CD4-positive, alpha-beta T cell treated with Interferon alpha-2 for 1 hour (primary cell): ENCODE measurements at places on chromosomes 5 and 9.

- no peak for DNase-seq
These were observed 115.7 kb downstream of the SUSD1 start for GRCh38 chr9:112059145-112059965.

GRCh38 chr9:108296056-108296455 lies 559.7 kb downstream of the ACTL7B start:
- DNase-seq: no peak

GRCh38 chr5:10635867-10636350 lies 72.0 kb downstream of the ANKRD33B start:
- DNase-seq: no peak

DNA sequence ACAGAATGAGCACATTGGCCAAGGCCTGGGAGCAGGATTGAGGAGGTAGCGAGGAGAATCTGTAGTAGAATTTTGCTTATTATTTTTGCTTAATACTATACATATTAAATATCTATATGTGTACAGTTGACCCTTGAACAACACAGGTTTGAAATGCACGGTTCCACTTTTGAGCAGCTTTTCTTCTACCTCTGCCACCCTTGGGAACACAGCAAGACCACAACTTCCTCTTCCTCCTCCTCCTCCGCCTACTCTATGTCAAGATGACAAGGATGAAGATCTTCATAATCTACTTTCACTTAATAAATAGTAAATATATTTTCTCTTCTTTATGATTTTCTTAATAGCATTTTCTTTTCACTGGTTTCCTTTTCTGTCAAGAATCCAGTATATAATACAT lies 541.4 kb downstream of the KCTD16 start:
- DNase-seq: no peak

DNA sequence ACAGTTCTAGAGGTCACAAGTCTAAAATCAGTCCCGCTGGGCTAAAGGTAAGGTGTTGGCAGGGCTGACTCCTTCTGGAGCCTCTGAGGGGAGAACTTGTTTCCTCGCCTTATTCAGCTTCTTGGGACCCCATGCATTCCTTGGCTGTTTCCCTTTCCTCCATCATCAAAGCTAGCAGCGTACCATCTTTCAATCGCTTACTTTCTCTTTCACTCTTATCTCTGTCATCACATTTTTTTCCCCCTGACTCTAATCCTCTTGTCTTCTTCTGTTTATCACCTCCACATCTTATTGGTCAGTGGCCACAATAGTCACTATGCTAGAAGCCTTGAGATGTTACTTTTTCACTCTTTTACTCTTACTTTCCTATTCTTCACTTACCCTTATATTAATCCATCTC lies 72.5 kb upstream of the SPEF2 start:
- DNase-seq: no peak

GRCh38 chr5:95734187-95734586 lies 3.1 kb downstream of the RHOBTB3 start:
- DNase-seq: no peak

DNA sequence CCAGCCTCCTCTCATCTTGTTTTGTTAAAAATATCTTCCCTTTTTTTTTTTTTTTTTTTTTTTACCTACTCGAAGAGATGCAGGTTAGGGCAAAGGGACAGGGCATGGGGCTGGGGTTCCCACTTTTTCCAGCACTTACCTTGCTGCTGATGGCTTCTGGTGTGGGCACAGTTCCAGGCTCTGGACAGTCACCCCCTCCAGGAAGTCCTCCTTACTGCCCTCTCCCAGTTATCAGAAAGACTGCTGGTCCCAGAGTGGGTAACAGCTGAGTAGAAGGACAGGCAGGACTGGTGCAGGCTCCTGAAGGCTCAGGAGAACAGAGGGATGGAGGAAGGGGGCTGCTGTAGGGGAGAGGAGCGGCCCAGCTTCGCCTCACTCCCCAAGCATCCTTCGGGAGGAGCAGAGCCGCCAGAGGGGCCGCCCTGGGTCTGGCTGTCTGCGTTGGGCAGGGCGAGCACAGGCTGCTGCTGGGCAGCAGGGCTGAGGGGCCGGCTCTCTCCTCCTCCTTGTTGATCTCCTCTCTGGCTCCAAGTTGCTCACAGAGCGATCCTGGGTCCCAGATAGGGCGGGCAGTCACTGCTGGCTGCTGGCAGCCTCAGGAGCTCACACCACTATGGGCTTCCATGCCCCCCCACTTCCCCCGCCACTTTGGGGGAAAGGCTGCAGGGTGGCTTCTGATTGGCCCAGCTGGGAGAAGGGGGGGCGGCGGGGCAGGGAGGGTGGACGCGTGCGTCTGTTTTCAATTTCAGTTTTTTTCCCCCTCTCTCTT lies at the start of gene PDGFRB:
Gene PDGFRB (minus strand): TSS at position 588 of the 769 bp plus-strand sequence. CDS start 18,798 bp downstream, outside the sequence.
- peak; percentile 50 for DNase-seq

DNA sequence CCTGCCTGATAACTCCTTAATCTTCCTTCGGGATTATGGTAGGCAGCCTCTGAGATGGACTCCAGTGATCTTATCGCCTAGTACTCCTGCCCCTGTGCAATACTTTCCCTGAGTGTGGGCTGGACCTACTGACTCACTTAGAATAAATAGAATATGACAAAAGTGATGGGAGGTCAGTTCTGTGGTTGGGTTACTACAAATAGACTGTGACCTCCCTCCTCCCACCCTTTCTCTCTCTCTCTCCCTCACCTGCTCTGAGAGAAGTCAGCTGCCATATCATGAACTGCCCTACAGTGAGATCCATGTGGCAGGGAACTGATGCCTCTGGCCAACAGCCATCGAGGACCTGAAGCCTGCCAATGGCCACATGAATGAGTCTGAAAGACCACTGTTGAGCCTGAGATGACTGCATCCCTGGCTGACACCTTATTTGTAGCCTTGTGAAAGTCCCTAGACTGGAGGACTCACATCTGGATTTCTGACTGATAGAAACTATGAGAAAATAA lies 31.7 kb downstream of the NRG2 start:
- no peak for DNase-seq

DNA sequence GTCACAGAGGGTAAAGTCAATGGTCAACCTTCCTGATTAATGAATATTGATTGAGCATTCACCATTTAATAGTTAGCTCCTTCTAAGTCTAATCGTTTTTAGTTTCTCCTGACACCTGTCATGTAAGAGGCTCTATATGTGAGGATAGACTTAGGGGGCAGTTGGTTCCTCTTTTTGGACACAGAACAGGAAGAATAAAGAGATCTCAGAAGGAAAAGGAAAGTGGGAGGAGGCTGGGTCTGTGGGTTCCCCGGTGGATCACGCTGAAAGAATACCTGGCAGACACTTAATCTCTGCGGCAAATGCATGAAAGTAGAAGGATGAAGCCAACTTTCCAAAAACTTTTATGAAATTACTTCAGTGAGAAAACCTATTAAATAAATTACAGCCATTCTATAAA lies 98.4 kb downstream of the PDE4D start:
- no peak for DNase-seq

GRCh38 chr5:116573702-116574366 lies 789 bp downstream of the SEMA6A start:
- no peak for DNase-seq

GRCh38 chr5:2482778-2483177 lies 268.7 kb downstream of the IRX2 start:
- no peak for DNase-seq

DNA sequence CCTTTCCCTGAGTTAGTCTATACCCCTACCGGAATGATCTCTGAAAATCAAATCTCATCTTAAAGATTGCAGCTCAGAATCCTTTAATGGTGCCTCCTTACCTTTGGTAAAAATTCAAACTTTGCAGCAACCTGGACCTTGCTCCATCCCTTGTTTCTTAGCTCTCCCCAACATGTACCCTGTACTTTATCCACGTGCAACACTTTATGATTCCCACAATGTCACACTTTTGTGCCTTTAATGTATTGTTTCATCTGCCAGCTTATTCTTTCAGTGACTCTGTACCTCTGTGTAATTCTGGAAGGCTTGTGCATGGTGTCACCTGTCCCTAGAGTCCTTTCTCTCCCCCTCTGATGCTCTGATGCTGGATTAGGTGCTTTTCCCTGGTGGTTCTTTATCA lies 9.5 kb downstream of the ACO1 start:
- DNase-seq: no peak

GRCh38 chr5:88833371-88834130 lies 49.4 kb downstream of the MEF2C start:
- peak; percentile 11 for DNase-seq

DNA sequence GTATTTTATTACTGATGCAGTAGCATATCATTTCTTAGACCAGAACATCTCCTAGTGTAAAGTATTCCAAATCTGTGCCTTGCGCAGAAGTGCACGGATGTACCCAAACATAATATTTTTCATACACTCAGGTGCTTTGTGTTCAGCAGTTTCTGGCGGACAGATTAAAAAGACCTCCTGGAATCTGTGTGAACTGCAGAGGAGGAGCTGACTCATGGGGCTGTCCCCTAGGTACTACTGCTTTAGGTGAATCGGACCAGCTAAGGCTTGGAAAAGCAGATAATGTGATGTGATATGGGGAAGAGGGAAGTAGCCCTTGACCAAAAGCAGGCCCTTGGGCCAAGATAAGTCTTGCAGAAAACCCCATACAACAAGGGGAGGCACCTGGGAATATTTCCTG lies 310.1 kb downstream of the PLK2 start:
- no peak for DNase-seq

DNA sequence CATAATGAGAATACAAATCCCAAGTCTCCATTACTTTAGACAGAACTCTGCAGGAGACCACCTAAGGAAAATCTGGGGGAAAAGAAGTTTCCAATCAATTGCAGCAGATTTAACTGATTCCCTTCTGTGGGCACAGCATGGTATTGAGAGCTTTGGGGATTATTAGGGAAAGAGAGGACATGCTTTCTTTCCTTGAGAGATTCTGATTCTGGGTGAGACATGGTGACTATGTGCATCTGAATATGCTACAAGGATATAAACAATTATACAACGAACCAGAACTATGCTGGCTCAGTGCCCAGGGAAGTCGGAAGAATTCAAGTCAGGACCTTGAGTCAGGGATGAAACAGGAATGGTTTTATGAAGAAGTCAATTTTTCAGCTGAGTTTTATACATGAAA lies 183.7 kb downstream of the PDE4D start:
- DNase-seq: no peak

- DNase-seq: no peak
These were observed 14.1 kb upstream of the MAP1B start for GRCh38 chr5:72093217-72093616.

GRCh38 chr5:137207023-137207760 lies 291.9 kb downstream of the SPOCK1 start:
- DNase-seq: no peak

- no peak for DNase-seq
These were observed 72.1 kb upstream of the RASA1 start for GRCh38 chr5:87195616-87196015.

DNA sequence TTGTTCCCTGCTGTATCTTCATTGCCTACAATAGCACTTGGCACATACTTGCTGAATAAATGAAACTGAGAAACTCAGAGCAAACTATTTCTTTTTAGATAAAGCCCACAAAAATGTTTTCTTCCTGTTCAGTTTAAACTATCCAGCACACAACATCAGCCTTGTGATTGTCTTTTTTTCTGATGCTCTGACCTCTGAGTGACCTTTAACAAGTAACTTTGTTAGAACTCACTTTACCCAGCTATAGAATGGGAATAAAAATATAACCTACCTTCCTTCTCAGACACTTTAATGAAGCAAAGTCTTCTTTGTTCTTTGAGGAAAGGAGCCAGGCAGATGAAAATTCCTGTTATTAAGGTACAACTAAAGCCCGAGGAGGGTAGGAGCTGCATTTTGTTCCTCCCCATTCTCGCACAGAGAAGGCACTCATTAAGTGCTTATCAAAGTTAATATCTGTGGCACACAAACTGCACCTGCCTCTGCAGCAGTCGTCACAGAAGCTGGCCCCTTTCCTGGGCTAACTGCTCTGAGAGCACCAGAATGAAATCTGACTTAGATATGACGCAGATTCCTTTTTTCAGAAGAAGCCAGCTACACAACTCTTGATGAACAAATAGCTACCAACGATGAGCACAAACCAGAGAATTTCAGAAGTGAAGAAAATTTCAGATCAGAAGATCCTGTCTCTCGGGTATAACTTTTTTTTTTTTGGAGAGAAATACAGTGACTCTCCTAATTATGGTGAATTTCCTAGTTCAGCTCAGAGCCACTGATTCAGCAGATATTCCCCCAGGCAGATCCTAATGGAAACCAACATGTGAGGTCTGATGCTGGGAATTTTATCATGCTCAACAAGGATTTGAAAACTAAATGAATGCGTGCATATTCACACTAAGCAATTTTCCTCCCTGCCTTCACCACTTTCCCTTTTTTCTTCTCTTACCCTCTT lies 31.0 kb upstream of the NR3C1 start:
- peak; percentile 75 for DNase-seq

GRCh38 chr5:72788866-72789505 lies 27.5 kb upstream of the TNPO1 start:
- no peak for DNase-seq

DNA sequence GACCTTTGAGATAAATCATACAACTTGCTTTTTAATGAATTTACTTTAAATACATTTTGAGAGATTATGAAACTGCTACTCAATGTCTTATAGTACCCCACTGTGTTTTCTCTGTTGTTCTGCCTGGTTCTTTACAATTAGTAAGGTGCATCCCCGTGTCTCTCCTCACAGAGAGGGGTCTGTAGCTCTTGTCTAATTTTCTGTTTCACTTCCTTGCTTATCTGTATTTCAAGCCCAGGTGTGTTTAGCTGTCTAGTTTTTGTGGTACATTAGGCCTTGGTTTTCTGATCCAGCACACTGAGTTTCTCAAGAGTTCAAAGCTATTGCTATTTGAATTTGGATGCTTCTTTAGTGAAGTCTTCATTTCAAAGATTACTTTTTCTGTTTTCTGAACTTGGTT lies 105.1 kb downstream of the MAST4 start:
- no peak for DNase-seq

GRCh38 chr9:73979894-73980264 lies 517.3 kb upstream of the RORB start:
- DNase-seq: no peak

GRCh38 chr9:76798527-76798926 lies 34.3 kb downstream of the PCA3 start:
- no peak for DNase-seq

- peak; percentile 3 for DNase-seq
These were observed 34.8 kb downstream of the TMEM252 start for GRCh38 chr9:68505681-68506409.
